ENCODE measurements at places on chromosomes 4 and X.

DNA sequence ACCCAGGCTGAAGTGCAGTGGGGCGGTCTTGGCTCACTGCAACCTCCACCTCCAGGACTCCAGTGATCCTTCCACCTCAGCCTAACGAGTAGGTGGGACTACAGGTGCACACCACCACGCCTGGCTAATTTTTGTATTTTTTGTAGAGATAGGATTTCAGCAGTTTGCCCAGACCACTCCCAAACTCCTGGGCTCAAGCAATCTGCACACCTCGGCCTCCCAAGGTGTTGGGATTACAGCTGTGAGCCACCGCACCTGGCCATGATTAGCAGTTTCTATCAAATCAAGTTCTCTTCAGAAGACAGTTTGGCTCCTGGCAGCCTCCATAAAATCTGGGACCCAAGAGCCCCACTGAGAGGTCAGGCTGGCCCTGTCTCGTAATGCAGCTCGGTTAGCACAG lies 26.4 kb upstream of the TRIM2 start:
- DNase-seq, result no peak
- no peak overlapping the region for H3K4me3 ChIP-seq
- no peaks in the 10 kb centered on the region for H3K36me3 ChIP-seq

- DNase-seq, result peak; percentile 28
- no peaks in the 10 kb centered on the region for H3K36me3 ChIP-seq
- no peaks in the 10 kb centered on the region for H3K27me3 ChIP-seq
- peaks cover 16% of the 10 kb centered on the region for H3K4me1 ChIP-seq
- H3K4me3 ChIP-seq, result peak overlapping the region; percentile 92
Observed at GRCh38 chr4:80072228-80072743, 743 bp downstream of the ANTXR2 start.

DNA sequence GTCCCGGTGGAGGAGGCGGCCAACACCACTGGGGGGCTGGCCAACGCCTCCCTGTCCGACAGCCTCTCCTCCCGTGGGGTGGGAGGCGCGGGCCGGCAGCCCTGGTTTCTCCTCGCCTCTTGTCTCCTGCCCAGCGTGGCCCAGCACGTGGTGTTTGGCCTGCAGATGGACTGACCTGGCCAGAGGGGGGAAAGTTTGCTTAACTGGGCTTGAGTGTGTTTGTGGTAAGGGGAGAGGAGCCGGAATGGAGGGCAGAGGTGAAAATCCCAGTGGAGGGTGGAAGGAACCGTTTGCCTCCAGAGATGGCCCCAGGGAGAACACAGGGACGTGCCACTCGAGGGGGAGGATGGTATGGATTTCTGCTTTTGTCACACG lies 27.6 kb downstream of the NYX start:
- no peaks in the 10 kb centered on the region for H3K36me3 ChIP-seq
- H3K4me1 ChIP-seq, result no peaks in the 10 kb centered on the region
- DNase-seq, result no peak
- no peaks in the 10 kb centered on the region for H3K27me3 ChIP-seq
- no peak overlapping the region for H3K4me3 ChIP-seq

DNA sequence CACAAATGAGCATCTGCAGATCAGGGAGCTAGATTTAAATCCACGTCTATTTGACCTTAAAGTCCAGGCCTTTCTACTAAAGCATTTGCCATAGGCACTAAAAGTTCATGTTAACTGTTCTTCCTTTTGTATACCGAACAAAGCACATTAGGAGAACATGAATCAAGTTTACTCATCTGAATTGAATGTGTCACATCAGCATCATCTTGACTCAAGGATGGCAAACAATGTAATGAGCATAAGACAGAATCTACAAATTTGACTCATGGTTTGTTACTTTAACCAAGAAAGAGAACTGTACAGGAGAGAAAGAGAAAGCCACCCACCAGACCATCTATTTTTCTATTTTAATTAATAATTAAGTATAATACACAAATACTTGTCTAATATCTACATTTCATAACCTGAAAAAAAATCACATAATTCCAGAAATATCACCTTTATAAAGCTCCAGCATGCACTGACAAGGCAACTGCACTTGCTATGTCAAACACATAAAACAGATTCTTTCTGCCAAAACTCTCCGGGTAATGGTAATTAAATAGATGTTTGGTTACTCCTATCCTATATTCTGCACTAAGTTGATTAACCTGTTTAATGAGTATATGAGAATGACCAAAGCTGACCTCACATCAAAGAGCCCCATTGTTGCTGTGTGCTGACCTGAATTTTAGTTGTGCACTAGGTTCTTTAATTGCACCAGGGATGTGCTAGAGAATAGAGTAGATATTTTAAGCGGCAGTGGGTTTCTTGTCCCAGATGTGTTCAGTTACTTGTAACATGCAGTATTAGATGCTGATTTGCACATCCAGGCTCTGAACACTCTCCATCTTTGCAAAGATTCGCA lies 42.5 kb upstream of the LEF1 start:
- no peaks in the 10 kb centered on the region for H3K27me3 ChIP-seq
- no peaks in the 10 kb centered on the region for H3K4me1 ChIP-seq
- H3K27ac ChIP-seq, result no peak overlapping the region

- peaks cover 29% of the 10 kb centered on the region for H3K4me1 ChIP-seq
- no peak overlapping the region for H3K4me3 ChIP-seq
- peaks cover 44% of the 10 kb centered on the region for H3K27me3 ChIP-seq
- DNase-seq, result no peak
- H3K36me3 ChIP-seq, result no peaks in the 10 kb centered on the region
Observed at GRCh38 chr4:7328913-7329638, 105.7 kb downstream of the PSAPL1 start.

GRCh38 chr4:185437809-185438208 lies 12.0 kb upstream of the UFSP2 start:
- H3K4me1 ChIP-seq, result no peaks in the 10 kb centered on the region
- no peak overlapping the region for H3K4me3 ChIP-seq
- no peaks in the 10 kb centered on the region for H3K27me3 ChIP-seq

- H3K36me3 ChIP-seq, result no peaks in the 10 kb centered on the region
- H3K27me3 ChIP-seq, result no peaks in the 10 kb centered on the region
- no peak overlapping the region for H3K27ac ChIP-seq
- no peaks in the 10 kb centered on the region for H3K4me1 ChIP-seq
Observed at GRCh38 chr4:183180096-183180495, 81.0 kb downstream of the WWC2 start.

GRCh38 chrX:69362354-69362753 lies 141.8 kb upstream of the NALF2 start:
- H3K4me3 ChIP-seq, result no peak overlapping the region
- DNase-seq, result no peak

DNA sequence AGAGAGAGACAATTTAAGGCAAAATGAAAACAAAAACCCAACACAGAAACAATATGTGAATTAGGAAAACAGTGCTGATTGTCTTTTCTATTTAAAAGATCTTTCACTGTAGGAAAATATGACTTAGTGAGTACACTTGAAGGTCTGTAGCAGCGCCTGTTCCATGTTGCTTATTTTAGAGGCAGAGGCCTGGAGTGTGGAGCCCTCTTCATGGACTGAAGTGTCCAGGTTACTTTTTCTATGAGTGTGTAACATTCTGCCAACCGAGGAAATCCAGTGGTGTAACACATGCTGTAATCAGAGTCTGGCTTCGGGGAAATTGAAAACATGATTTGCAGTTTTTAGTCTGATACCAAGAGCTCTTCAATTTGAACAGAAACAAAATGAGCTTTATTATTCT lies 64.0 kb upstream of the GPRIN3 start:
- no peak overlapping the region for H3K4me3 ChIP-seq
- H3K36me3 ChIP-seq, result no peaks in the 10 kb centered on the region
- H3K4me1 ChIP-seq, result no peaks in the 10 kb centered on the region
- DNase-seq, result no peak
- H3K27me3 ChIP-seq, result no peaks in the 10 kb centered on the region

DNA sequence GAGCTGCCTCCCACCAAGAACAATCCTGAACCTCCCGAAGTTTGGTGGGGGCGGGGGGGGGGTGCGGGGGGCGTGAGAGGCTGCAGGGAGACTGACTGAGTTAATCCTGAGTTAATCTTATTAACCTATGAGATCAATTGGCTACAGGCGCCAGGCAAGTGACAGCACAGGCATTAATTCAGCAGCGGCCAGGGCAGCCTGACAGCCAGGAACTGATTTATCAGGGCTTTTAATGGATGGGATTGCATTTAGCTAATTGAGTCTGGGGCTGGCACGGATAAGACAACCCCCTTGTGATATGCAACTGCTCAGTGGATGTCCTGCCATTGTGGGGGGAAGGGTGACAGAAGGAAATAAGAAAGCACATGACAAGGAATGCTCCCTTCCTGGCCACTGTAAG lies 16.3 kb downstream of the RTL5 start:
- no peak overlapping the region for H3K4me3 ChIP-seq
- DNase-seq, result no peak
- H3K27ac ChIP-seq, result no peak overlapping the region
- no peaks in the 10 kb centered on the region for H3K36me3 ChIP-seq
- H3K27me3 ChIP-seq, result no peaks in the 10 kb centered on the region

- DNase-seq, result no peak
- no peaks in the 10 kb centered on the region for H3K27me3 ChIP-seq
- no peaks in the 10 kb centered on the region for H3K4me1 ChIP-seq
- H3K36me3 ChIP-seq, result no peaks in the 10 kb centered on the region
Observed at GRCh38 chrX:105618393-105619101, 203.8 kb upstream of the NRK start.

DNA sequence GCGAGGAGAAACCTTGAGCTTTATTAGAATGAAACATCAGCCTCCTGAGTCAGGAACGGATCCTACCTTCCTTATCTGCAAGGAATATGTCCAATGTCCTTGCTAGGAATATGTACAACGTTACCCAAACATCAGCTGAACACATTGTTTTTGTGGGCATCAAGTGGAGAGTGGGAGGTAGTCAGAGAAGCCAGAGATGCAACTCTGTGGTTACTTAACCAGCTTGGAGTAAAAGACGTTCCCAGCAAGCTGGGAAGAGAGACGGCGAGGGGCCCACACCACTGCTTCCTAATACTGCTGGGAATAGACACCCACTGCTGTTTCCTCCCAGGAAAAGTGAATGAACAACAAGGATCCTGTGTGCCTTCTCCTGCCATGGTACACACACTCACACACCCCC lies 74.4 kb upstream of the PLAC1 start:
- no peak overlapping the region for H3K27ac ChIP-seq
- no peak for DNase-seq
- no peaks in the 10 kb centered on the region for H3K36me3 ChIP-seq
- no peaks in the 10 kb centered on the region for H3K4me1 ChIP-seq

DNA sequence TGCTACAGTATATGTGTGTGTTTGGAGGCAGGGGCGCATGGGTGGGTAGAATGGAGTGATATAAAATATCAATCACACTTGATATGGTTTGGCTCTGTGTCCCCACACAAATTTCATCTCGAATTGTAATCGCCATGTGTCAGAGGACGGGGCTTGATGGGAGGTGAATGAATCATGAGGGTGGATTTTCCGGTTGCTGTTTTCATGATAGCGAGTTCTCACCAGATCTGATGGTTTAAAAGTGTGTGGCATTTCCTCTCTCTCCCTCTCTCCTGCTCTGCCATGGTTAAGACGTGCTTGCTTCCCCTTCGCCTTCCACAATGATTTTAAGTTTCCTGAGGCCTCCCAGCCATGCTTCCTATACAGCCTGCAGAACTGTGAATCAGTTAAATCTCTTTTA lies 14.8 kb downstream of the SOWAHB start:
- H3K4me3 ChIP-seq, result no peak overlapping the region
- no peaks in the 10 kb centered on the region for H3K4me1 ChIP-seq
- H3K27me3 ChIP-seq, result no peaks in the 10 kb centered on the region
- no peaks in the 10 kb centered on the region for H3K36me3 ChIP-seq

- no peak overlapping the region for H3K27ac ChIP-seq
- H3K4me1 ChIP-seq, result no peaks in the 10 kb centered on the region
- H3K27me3 ChIP-seq, result no peaks in the 10 kb centered on the region
- no peak overlapping the region for H3K4me3 ChIP-seq
- no peak for DNase-seq
- no peaks in the 10 kb centered on the region for H3K36me3 ChIP-seq
Observed at GRCh38 chr4:88907478-88907877, 149.5 kb downstream of the FAM13A start.

- no peak overlapping the region for H3K4me3 ChIP-seq
- DNase-seq, result no peak
- no peaks in the 10 kb centered on the region for H3K4me1 ChIP-seq
- H3K36me3 ChIP-seq, result no peaks in the 10 kb centered on the region
- H3K27me3 ChIP-seq, result peaks cover 8% of the 10 kb centered on the region
- H3K27ac ChIP-seq, result no peak overlapping the region
Observed at GRCh38 chrX:70437011-70437410, 7.6 kb upstream of the DLG3 start.

GRCh38 chrX:125289920-125290319 lies 29.8 kb upstream of the TEX13C start:
- no peaks in the 10 kb centered on the region for H3K4me1 ChIP-seq
- DNase-seq, result no peak
- no peak overlapping the region for H3K27ac ChIP-seq
- no peak overlapping the region for H3K4me3 ChIP-seq

- no peaks in the 10 kb centered on the region for H3K36me3 ChIP-seq
- H3K27ac ChIP-seq, result no peak overlapping the region
- no peak overlapping the region for H3K4me3 ChIP-seq
- no peak for DNase-seq
Observed at GRCh38 chrX:27229721-27230120, 233.4 kb downstream of the PPP4R3C start.

GRCh38 chr4:140738139-140738538 lies 18.0 kb downstream of the TBC1D9 start:
- peaks cover 3% of the 10 kb centered on the region for H3K27me3 ChIP-seq
- no peak overlapping the region for H3K4me3 ChIP-seq
- H3K27ac ChIP-seq, result no peak overlapping the region
- DNase-seq, result no peak
- H3K36me3 ChIP-seq, result no peaks in the 10 kb centered on the region

GRCh38 chr4:628821-629635 lies 3.7 kb downstream of the PDE6B start:
- H3K4me1 ChIP-seq, result no peaks in the 10 kb centered on the region
- H3K27ac ChIP-seq, result no peak overlapping the region
- no peak overlapping the region for H3K4me3 ChIP-seq
- no peaks in the 10 kb centered on the region for H3K36me3 ChIP-seq

DNA sequence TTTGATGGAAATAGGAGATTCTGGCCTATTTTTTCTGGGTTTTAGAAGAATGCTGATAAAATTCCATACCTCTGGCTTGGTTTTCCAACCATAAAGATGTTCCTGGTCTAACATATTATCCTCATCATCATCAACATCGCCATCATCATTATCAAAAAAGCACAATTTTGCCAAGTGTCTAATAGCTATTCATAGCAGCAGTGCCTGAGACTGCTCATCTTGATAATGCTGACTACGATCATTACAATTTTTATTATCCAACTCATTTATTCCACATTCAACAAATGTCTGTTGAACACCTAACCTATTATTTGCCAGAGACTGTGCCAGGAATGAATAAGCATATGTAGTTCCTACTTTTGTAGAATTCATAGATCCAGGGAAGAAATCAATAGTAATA lies 303.5 kb upstream of the GATB start:
- H3K27me3 ChIP-seq, result no peaks in the 10 kb centered on the region
- peaks cover 21% of the 10 kb centered on the region for H3K4me1 ChIP-seq
- H3K27ac ChIP-seq, result no peak overlapping the region
- DNase-seq, result no peak
- no peak overlapping the region for H3K4me3 ChIP-seq
- H3K36me3 ChIP-seq, result no peaks in the 10 kb centered on the region

All from T-cell (primary cell).